ENCODE measurements at places on chromosomes 3 and 15.

- DNase-seq = no peak
Observed at GRCh38 chr3:49295489-49296058, 18.5 kb upstream of the C3orf62 start.

DNA sequence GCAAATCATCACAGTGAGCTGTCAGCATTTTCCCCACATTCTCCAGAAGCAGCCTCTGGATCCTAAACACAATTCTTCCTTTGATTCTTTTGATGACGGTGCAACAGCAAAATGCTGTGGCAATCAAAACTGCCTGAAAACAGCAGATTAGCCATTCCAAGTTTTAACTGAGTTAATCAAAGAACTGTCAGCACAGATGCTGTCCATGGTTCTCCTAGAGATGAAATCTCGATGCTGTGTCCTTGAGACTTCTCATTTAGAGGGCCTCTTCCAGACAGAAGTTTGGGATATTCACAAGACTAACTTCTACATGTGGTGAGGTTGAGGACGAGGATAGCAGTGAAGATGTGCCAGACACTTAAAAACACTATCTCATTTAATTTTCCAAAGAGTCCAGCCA lies 50.4 kb upstream of the GYG1 start:
- no peak for DNase-seq

- no peak for DNase-seq
Observed at GRCh38 chr15:33716025-33716424, 252.3 kb upstream of the CHRM5 start.

DNA sequence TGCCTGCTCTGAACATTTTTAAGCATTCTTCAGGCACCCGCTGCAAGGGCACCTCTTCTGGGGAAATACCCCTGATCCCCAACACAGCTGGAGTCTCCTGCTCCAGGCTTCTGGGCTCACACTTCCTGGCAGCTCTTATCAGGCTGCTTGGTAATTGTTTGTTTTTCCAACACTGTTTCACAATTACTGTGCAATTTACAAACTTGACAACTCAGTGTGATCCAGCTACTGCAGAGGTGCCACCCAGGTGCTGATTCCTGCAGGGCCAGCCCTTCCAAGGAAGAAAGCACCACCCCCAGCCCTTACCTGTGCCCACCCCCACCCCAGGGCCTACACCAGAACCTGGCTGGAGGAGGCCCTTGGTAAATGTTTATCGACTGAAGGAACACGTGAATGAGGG lies 66.5 kb downstream of the MAGEF1 start:
- DNase-seq = no peak

DNA sequence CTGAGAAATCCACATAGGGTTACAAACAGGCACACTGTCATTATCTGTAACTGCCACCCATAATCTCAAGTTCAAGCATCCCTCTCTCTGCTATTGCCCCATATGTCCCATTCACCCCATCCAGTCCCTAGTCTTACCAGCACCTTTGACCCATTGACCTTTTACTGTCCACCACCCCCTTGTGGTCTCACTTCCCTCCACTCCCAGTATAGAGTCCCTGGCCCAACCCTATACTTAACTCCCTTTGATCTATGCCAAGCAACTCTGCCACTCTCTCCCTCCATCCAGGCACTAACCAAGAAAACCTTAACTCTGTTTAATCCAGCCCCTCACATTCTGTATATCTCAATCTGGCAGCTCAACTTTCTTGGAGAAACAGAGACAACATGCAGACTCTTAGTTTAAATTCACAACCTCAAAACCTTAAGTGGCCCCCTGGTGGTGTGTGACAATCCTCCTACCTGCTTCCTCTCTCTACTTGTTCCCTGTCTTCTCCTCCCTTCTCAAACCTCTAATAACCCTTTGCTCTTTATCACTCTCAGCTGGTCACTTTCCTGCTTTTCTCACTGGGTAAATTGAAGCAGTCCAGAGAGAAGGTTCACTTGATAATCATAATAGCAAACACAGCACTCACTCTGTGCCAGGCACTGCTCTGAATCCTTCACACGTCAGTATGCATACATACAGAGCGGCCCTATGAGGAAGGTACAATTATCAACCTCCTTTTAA lies 162.7 kb downstream of the STT3B start:
- no peak for DNase-seq

DNA sequence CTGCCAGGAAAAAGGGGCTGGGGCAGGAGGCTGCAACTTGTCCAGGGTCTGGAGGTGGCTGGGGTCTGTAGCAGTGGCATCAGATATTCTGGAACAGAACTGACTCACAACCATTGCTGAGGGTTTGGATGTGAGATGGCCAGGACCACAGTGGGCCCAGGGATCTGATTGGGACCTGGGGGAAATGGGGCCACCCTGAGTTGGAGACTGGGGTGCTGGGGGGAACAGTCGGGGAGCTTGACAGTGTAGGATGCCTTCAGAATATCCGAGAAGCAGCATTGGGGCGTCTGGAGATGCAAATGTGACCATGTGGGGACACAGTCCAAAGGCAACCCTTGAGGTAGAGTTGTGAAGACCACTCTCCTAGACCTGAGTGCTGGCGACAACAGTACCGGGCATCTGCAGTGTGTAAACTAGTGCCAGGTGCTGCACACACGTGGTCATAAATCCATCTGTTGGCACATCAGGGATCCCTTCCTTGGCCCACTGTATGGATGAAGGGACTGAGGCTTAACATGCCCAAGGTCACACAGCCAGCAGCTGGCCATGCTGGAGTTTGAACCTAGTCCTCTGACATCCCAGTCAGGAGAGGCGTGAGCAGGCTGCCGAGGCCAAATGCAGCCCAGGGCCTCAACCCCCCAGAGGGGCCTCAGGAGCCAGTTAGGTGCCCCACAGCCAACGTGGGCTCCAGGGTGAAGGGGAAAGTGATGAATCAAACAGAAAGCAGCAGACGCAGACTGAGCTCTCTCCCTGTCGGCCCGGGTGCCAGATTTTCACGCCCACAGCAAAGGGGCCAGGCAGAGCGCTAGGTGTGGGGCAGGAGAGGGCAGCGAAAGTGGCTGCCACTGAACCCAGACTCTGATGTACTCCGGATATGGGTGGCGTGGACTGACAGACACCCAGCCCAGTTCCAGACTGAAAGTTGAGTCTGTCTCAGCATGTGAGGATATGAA lies 18.8 kb downstream of the HEMK1 start:
- DNase-seq = no peak

GRCh38 chr15:68924866-68925560 lies 5.3 kb upstream of the SPESP1 start:
- no peak for DNase-seq

All from stimulated activated CD8-positive, alpha-beta memory T cell treated with anti-CD3 and anti-CD28 coated beads, Interleukin-7, amount 100 ng/mL, for 1 hour (primary cell).